ENCODE measurements at places on chromosomes 16 and 17.
A peak's percentile ranks its signal among the peaks of the same experiment; 100 is the strongest.

DNA sequence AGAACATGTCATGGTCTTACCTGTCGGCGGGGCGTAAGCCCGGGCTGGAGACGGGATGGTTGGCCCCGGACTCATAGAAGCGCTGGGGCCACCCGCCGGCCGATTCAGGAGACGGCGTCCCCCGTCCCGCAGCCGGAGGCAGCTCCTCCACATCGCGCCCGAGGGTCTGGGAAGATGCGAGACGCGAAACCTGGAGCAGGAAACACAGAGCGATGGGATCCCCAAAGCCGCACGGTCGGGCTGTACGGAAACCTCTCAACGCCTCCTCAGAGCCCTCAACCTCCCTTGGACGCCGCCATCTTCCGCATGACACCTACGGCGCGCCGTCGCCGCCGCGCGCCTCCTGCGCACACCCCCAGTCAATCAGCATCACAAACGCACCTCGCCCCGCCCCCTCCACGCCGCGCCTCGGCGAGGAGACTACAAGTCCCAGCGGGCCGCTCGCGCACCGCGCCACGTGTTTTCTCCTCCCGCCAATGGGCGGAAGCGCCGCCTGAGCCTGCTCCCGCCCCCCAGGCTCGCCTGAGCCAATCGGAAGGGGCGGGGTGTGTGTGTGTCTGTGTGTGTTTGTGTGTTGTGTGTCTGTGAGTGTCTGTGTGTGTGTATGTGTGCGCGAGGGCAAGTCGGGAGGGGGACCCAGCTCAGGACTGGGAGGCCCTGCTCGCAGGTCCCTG lies at the start of the genes ATPAF2 and GID4:
Gene ATPAF2 (minus strand): TSS at position 308 of the 674 bp plus-strand sequence. CDS start 155 bp downstream, at position 153.
Gene GID4 (plus strand): TSS at position 548 of the 674 bp plus-strand sequence. CDS start 57 bp downstream, at position 605.
- DNase-seq = peak; percentile 100

GRCh38 chr16:85002099-85002541 lies 9.2 kb downstream of the ZDHHC7 start:
- peak; percentile 48 for DNase-seq

GRCh38 chr17:6044261-6044660 lies 25.9 kb upstream of the WSCD1 start:
- no peak for DNase-seq

GRCh38 chr16:20325005-20325404 lies 2.3 kb downstream of the GP2 start:
- no peak for DNase-seq

DNA sequence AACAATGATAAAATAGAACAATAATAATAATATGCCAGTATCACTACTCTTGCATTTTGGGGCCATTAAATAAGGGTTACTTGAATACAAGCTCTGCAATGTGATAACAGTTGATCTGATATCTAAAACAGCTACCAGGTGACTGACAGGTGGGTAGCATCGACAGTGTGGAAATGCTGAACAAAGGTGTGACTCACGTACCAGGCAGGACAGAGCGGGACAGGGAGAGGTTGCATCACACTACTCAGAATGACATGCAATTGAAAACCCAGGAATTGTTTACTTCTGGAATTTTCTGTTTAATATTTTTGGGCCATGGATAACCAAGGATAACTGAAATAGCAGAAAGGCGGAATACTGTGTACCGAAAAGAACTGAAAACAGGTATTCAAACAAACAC lies 15.8 kb upstream of the ZNF19 start:
- no peak for DNase-seq

DNA sequence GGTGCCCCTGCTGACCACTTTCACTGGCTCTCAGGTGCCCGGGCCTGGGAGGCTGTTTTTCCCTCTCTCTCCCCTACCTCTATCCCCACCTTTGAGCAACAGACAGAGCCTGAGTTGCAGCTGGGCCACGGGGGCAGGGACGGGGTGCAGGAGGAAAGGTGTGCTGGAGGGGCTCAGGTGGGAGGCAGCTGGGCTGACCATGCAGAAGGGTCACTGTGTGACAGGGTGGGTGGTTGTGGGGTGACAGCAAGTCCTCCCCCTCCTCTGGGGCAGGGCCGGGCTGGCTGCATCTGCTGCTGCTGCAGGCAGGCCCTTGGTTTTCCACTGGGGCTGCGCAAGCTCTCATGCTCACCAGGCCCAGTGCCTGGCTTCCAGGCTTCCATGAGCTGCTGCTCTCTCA lies 6.6 kb downstream of the ZNF319 start:
- DNase-seq = no peak

GRCh38 chr16:9134739-9135138 lies 43.3 kb downstream of the HAPSTR1 start:
- peak; percentile 60 for DNase-seq

DNA sequence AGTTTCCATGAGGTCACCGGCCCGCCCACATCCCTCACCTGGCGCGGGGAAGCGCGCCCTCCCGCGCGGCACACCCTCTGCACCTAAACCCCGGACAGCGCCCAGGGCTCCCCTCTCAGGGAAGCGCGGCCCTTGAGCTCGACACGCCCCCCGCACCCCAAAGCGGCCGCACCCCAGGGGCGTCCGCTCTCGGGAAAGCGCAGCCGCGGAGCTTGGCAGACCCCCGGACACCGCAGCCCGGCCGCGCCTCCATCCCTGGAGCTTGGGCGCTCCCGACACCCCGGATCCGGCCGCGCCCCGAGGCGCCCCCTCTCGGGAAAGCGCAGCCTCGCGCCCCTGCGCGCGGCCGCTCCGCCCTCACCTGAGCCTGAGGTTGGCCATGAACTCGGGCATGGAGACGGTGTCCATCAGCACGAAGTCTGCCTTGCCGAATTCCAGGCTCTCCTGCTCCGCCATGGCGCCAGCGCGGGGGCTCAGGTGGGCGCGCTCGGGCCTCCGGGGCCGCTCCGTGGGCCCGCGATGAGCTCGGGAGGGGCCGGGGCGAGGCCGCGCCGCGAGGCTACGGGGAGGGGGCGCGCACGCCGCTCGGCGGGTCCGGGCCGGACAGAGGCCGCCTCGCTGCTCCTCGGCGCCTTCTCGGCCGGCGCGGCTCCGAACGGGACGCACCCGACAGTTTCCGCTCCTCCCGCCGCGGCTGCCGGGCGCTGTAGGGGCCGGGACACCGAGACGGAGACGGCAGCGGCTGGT lies at the start of gene MYO1D:
Gene MYO1D (minus strand): TSS at position 708 of the 747 bp plus-strand sequence. CDS start 252 bp downstream, at position 456.
- no peak for DNase-seq

DNA sequence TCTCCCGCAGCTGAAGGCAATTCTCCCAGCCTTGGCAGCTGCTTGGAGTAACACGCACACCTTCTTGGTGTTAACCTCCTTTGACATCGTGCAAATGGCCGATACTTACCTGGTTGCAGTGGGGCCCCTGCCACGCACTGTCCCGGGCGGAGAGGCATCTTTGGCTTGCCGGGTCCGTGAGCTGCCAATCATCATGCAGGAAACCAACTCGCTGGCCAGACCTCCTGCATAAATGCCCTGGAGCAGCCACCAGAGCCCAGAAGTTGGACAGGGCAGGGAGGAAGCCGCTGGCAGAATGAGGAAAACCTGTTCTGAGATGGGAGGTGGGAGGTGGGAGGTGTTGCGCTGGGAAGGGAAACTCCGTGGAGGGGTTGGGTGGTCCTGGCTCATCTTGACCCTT lies 41.7 kb upstream of the CREBBP start:
- DNase-seq = no peak

- no peak for DNase-seq
Measured at GRCh38 chr17:6756425-6757031, 682 bp downstream of the XAF1 start.

- DNase-seq = no peak
Measured at GRCh38 chr16:11211061-11211976, 44.7 kb downstream of the SOCS1 start.

- DNase-seq = no peak
Measured at GRCh38 chr17:1753767-1754429, 8.0 kb upstream of the SERPINF1 start.

DNA sequence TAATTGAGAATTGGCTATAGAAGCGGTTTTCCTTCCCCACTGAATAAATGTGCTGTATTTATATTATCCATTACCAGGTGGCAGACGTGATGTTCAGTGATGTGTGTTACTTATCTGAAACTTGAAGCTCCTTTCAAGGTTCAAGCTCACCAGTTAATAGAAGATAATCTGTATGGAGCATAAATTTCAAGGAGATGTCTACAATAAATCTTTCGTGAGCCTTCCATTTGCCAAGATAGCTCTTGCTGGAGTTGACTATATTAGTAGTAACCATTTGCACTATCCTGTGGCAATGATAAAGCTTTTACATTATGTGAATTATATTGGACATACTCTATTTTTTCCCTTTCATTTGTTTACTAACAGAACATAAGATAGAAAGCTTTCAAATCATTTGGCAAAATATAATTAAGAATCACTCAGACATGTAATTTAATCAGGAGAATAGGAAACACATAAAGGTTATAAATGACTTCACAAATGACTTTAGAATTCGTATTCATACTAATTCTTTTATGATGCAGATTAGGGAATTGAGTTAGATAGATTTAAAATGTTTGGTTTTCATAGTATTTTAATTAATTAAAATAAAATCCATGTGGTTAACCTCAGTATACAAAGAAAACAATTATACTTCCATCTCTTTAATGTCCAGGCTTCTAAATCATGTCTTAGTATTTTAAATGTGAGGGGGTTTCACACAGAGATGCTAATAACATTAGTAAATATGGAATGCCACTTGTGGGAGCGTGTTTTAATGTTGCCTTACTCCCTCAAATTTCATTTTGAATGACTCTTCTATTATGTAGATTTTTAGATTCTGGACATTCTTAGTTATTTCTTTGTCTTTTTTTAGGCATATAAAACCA lies 664.4 kb upstream of the CDH8 start:
- DNase-seq = no peak

DNA sequence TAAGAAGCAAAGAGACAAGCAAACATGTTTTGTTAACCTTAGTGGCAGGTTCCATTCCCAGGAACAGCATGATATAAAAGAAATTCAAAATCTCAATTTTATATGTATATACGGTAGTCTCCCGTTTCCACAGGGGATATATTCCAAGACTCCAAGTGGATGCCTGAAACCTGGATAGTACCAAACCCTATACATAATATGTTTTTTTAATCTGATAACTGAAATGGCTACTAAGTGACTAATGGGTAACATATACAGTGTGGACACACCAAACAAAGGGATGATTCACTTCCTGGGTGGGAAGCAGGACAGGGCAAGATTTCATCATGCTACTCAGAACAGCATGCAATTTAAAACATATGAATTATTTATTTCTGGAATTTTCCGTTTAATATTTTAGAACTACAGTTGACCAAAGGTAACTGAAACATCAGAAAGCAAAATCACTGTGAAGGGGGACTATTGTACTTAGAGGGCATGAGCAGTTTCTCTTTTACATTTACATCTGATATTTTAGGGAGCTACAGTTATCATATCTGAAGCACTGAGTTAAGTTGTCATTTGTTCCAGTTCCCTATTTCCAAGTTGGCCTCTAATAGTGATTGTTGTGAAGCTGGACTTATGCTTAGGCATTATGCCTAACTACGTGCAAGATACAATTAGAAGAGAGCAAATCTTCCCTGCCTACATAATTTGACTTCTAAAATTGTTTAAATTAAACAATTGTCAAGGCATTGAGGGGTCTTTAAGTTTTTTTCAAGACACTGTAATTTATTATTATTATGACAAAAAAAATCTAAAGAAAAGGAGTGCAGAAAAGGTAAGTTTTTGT lies 34.1 kb upstream of the ABCA6 start:
- DNase-seq = no peak

DNA sequence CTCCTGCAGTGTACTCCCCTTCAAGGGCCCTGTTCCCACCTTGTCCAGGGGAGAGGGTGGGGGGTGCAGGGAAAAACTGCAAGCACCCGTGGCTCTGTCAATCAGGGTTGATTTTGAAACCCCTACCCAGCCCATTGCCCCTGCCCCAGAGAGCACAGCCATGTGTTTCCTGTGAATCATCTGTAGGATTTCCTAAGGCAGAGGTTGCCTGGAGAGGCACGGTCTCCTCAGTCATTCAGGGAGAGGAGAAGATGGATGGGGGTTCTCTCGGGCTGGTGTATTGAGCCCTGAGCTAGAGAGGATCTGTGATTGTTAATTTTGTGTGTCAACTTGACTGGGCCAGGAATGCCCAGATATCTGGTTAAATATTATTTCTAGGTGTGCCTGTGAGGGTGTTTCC lies 3.5 kb upstream of the AGRP start:
- DNase-seq = no peak

GRCh38 chr16:12062343-12063003 lies 85.9 kb downstream of the SNX29 start:
- peak; percentile 29 for DNase-seq

DNA sequence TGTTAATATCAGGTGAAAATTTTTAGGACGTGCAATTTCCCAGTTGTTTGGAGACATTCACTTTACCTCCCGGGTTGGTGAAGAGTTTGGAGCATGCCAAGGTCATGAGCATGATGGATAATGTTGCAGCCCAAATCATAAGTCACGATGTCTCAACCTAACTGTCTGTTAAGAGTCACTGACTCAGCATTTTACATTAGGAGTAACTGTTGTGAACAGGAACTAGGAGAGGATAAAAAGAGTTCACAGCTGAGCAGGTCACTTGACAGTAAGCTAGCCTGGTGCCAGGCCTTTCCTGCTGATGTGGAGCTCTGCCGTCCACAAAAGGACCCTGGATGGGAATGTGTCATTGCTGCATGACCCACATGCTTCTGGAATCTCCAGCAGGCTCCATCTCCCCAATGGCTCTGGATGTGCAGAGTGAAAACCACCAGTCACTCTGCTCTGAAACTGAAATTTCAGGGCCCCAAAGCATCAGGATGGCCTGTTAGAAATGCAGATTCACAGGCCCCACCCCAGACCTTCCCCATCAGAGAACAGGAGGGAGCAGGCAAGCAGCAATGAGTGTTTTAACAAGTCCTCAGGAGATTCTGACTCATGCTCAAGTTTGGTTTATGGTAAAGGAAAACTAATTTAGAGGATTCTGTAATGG lies 371.6 kb upstream of the MAF start:
- DNase-seq = no peak

- no peak for DNase-seq
Measured at GRCh38 chr17:67290244-67290643, 45.2 kb upstream of the HELZ start.

GRCh38 chr17:31724619-31725018 lies 134.4 kb downstream of the COPRS start:
- DNase-seq = no peak

GRCh38 chr17:8243827-8244226 lies 4.0 kb downstream of the CTC1 start:
- DNase-seq = no peak

GRCh38 chr17:1197781-1198490 lies 18.2 kb upstream of the ABR start:
- peak; percentile 65 for DNase-seq

DNA sequence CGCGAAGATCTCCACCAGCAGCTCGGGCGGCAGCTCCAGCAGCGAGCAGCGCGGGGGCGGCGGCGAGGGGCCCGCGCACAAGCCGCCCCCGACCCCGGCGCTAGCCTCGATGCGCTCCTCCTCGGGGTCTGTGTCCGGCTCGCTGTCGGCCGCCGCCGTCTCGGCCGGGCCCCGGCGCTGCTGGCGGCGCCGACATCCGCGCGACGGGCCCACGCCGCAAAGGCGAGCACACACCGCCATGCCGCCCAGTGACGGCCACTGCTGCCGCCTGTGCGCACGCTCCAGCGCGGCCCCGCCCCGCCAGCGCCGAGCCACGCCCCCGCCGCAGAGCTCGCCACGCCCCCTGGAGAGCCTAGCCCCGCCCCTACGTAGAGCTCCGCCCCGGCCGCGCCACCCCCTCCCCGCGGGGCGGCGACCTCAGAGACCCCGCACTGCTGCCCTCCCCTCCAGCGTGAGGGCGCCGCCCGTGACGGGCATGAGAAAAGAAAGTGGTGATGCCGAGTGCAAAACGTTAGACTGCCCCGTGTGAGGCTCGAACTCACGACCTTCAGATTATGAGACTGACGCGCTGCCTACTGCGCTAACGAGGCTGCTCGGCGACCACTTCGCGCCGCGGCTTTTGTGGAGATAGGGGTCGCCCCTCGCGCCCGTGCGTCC lies at the start of gene FBXO31:
Gene FBXO31 (minus strand): TSS at position 272 of the 657 bp plus-strand sequence. CDS start 32 bp downstream, at position 240.
- DNase-seq = peak; percentile 97

Data from tongue (tissue), 3 donors.